ENCODE measurements at places on chromosomes 7 and 10.

DNA sequence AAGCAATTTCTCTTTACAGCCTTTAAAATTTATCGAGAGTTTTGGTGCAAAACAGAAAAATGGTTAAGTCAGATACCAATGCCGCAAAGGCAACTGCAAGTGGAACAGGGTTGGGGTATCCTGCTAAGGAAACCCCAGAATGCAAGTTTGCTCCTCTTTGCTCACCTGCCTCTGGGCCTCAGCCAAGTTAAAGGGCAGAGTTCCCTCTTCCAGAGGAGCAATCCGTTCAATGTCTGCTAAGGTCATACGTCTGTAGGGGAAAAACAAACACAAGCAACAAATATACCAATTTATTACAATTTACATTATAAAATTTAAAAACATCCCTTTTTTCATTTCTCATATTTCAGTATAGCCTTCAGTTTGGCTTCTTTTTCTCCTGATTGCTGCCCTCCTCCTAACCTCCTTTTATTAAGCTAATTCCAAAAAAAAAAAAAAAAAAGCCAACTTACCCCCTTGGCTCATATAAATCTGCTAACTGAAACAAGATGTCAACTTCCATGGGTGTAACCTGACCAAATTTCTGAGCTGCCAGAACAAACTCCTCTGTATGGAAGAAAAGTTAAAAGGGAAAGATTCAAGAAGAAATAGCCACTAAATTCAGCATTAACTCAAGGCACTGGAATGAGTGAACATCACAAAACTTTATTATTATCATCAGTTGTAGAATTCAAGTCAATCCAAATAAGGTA lies 132.6 kb downstream of the SLC25A13 start:
- no peak for DNase-seq

- DNase-seq: peak; percentile 10
Measured at GRCh38 chr10:4407783-4408182, 418.2 kb upstream of the AKR1E2 start.

DNA sequence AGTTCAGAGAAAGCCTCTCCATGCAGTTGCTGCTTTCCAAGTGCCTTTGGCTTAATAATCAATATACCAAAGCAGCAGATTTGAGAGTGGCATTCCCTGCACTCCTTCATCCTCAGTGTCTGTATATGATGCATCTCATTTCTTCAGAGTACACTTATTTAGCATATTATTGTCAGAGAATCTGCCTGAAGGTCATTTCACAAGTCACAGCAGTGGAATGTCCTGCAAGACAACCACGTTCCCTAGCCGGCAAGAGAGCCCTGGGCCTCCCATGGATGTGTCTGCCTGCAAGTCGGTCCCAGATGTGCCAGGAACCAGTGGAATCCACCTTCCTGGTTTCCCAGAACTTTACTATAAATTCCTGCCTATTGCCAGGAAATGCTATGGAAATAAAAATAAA lies 289.4 kb upstream of the IGFBP3 start:
- DNase-seq: no peak

DNA sequence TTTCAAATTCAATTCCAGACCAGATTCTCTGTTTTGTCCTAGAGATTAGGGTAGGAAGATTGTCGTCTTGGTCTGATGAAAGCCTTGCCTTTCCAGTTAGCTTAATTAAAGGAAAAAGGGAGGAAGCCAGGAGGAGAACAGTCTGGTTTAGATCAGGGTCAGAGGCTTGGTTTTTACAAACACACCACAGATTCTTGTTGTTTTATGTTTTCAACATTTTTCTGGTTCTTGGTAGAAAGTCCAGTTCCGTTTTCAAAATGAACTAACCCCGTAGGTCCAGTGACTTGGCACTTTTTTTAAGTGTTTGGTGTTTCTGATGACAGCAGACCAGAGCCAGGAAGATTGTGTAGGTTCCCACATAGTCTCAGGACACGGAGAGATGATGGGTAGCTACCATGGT lies 167.1 kb upstream of the INHBA start:
- no peak for DNase-seq

GRCh38 chr7:22329816-22330524 lies 27.0 kb downstream of the RAPGEF5 start:
- no peak for DNase-seq

- no peak for DNase-seq
Measured at GRCh38 chr10:46289209-46289810, 2.5 kb downstream of the ANTXRL start.

- no peak for DNase-seq
Measured at GRCh38 chr10:100838986-100839385, 73.8 kb upstream of the SLF2 start.

- DNase-seq: no peak
Measured at GRCh38 chr10:106436123-106436715, 728.3 kb downstream of the SORCS1 start.

- DNase-seq: peak; percentile 23
Measured at GRCh38 chr10:69769395-69769992, 32.2 kb upstream of the COL13A1 start.

DNA sequence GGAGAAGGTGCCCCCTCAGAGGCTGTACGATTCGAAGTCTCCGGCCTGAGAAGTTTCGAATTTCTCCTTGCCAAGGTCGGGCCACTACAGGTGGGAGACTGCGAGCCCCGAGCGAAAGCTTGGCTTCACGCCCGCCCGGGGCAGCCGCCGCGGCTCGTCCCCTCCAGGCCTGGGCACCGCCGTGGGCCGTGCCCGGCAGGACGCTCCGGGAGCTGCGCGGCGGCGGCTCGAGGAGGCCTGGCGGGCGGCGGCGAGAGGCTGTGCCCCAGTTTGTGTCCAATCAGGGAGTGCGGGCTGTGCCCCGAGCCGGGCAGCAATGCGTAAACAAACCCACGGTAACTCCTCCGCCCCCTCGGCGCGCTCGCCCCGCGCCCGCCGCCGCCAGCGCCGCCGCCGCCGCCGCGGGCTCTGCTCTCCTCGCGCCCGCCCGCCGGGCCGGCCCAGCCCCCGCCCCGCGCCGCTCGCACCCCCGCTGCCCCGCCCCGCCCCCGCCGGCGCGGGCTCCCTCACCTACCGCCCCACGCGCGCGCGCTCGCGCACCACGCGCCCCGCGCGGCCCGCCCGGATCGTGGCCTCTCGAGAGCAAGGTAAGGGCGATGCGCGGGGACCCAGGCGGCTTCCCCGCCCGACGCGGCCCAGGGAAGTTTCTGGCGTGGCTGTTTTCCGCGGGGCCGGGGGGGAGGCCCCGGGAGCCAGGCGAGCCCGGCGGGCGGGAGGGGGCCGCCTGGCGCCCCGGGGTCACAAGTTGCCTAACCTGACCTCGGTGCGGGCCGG lies 57.8 kb upstream of the PCGF5 start:
- DNase-seq: peak; percentile 75

GRCh38 chr7:158133515-158134271 lies 453.9 kb downstream of the PTPRN2 start:
- DNase-seq: no peak

- no peak for DNase-seq
Measured at GRCh38 chr10:17075533-17076359, 53.9 kb downstream of the CUBN start.

DNA sequence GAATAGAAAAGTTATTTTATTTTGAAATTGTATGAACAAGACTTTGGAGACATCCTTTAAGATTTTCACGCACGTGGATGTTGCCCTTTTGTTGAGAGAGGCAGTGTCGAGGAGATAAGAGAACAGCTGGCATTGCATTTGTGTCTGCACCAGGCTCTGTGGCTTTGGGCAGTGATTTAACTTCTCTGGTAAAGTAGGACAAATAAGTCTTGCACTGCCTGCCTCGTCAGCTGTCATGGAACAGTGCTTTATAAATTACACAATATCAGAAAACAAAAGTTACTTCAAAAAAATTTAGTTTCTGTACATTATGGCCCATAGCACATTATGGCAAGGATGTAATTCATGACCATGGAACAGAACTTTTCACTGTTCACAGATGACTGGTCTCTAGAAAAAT lies 20.1 kb downstream of the SNX10 start:
- DNase-seq: no peak

DNA sequence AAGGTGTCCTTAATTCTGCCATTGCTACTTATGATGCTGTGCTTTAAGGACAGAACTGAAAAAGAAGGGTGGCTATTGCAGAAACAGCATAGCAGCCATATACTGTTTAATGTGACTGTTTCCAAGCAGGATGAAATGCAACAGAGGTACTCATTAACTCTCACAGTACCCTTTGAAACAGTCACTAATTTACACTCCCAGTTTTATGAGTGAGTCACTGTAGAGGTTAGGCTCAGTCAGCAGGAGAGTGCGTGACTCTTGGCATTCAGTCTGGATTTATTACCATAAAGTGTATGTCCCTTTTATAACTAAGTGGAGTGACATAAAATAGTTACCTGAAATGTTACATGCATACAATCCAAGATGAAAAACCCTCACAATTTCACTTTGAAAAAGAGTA lies 27.7 kb downstream of the ALDH18A1 start:
- DNase-seq: no peak

DNA sequence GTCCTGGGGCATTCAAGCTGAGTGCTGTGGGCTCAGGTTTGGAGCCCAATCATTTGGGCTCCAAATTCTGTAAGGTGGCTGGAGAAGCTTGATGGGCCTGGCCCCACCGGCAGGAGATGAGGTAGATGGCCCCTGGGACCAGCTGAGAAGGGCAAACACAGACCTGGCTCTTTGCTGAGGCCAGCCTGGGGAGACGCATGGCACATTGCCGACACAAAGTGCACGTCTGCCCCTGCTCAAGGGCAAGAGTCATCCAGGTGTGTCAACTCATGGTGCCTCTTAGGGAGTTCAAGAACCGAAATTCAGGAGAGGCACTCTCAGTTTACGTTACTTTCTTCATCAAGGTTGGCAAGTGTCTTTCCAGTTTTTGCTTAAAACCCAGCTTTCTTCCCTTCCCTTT lies 227.5 kb downstream of the LRMDA start:
- DNase-seq: no peak

GRCh38 chr7:11430112-11430511 lies 401.9 kb downstream of the THSD7A start:
- DNase-seq: no peak

DNA sequence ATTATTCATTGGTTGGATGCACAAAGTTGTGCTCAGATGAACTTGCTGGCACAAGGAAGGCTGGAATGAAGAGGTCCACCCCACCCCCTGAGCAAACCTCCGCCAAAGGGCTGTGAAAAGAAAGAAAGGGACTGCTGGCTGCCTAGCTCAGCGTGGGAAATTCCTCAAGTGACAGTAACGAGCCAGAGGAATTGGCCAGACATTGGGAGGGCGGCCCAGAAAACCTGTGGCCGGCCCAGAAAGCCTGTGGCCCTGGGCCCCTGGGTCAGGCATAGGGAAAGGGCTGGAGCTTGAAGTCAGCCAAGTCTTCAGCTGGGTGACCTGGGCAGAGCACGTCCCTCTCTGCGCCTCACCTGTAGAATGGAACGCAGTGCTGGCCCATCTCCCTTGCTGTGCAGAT lies 30.6 kb upstream of the CTBP2 start:
- DNase-seq: no peak

GRCh38 chr7:79090543-79090942 lies 362.9 kb downstream of the MAGI2 start:
- no peak for DNase-seq

DNA sequence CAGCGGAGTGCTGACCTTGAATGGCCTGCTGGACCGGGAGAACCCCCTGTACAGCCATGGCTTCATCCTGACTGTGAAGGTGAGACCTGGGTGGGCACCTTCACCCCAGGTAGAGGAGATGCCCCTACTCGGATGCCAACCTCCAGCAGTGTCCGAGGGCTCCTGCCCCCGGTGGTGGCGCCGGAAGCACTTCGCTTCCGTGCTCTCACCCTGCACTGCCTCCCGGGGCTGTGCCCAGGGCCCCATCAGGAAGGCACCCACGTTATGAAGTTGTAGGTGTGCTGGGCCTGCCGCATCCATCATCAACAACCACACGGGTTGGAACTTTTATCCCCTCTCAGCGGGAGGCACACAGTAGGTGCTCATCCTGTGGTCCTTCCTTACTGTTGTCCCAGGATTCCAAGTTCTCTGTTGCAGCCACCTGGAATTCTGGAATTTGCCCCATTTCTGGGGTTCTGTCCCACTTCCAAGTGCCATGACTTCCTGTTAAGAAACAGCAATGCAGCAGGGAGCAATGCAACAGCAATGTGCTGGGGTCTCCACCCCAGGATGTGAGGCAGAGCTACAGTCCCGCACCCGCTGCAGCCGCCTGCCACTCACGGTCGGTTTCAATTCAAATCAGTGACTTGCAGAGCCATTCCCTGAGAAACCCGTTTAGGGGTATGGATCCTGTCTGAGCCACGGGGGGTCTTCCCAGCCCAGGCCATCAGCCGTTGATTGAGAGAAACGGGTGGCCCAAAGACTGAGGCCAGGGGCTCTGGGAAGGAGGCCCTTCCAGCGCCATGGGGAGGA lies 103.8 kb downstream of the C10orf105 start:
- no peak for DNase-seq

DNA sequence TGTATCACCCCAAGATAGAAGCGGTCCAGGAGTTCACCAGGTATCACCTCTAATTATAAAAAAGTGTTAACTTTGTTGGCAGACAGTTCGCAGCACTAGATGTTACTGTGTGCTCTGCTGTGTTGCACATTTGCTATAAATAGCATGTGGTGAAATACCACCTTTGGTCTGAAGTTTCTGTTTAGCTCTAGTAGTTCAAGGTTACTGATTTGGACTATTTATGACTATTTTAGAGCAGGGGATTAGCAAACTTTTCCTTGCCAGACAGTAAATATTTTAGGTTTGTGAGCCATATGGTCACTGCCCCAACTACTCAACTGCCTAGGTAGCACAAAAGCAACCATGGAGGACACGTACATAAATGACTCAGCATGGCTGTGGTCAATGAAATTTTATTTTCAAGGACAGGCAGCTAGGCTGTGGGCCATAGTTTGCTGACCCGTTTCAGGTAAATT lies 16.5 kb downstream of the DENND10 start:
- DNase-seq: no peak

DNA sequence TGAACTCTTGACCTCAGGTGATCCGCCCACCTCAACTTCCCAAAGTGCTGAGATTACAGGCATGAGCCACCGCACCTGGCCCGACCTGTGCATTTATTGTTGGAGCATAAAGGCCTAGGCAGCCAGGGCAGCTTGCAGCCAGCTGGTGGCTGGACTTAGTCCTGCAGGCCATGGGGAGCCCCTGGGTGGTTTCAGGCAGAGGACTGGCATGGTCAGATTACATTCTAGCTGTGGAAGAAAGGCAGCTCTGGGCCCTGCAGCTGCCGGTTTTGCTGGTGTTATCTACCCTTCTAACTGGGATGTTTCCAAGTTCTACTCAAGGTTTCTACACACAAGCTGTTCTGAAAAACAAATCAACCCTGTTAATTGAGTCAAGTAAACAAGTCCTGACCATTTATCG lies 22.7 kb upstream of the MKRN1 start:
- DNase-seq: no peak

- DNase-seq: no peak
Measured at GRCh38 chr7:142025896-142026295, 30.2 kb downstream of the MGAM start.

GRCh38 chr7:64557601-64558322 lies 5.1 kb downstream of the ZNF680 start:
- DNase-seq: peak; percentile 18

All from T47D (cell line).